ENCODE measurements at places on chromosomes 1 and 21. TPM values are rescaled to one million over a fixed set of nuclear protein-coding genes. Genes with fewer than 3 reads are reported as not detected.

GUCA2A gene
- not detected for total RNA-seq

GRCh38 chr1:112529301-112529700 is 20.5 kb downstream of the WNT2B start:
- no peak for DNase-seq

DNA sequence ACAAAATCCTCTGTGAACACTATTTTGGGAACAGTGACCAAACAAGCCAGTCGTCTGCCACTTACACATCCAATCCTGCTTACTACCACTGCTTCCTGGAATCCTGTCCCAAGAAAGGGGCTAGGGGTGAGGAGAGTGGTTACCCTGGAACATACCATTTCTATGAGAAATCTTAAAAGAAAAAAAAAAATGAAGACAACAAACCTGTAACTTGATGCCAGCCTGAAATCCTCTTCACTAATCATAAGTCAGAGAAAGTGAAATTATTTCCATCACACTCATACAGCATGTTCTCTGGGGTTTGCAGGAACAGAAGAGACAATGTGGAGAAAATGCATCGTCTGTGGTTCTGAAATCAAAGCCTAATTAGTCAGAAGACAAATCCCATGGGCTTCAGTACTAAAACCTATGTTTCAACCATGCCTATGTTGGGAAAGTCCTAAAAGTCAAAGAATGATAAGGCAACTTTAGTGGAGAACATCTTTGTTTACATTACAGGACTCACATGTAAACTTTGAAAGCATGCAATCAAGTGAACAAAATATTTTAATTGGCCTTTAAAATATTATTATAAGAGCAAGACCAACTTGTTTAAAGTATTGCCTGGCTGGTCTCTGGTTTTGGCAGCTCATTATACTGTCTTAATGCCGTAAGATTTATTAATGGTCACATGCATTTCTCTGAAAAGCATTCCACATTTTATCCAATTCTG is 220.7 kb downstream of the LTN1 start:
- no peak for DNase-seq

REN gene
- total RNA-seq: not detected

GRCh38 chr1:180927841-180928240 is 15.1 kb downstream of the KIAA1614 start:
- DNase-seq: no peak

DNA sequence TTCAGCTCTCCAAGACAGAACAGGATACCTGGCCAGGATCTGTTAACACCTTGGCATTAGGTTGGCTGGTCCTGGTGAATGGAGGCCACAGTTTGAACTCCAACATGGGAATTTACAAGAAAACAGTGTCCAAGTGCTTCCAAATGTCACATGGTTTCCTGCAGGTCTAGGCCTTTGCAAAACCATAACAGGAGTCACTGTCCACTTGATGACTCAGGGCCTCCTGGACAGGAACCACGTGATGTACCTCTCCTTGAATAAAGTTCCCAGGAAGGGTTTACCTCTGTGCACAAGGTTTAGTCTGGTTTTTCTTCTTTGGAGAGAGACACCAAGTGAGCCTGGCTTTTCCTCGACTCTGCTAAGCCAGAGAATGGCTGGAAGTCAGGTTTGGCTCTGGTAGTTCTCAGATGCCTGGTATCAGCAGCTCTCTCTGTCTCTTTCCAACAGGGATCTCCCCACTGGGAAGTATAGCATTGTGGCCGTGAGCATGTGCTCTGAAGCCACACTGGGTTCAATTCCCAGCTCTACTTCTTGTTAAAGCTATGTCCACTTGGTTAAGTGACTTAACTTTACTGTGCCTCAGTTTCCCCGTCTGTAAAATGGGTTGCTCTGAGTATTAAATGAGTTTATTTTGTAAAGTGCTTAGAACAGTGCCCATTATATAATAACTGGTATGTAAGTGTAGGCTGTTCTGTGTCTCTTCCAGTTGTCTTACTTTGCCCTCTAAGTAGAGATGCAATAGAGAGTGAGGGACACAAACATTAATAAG is 27.3 kb upstream of the TMEM61 start:
- no peak for DNase-seq

DNA sequence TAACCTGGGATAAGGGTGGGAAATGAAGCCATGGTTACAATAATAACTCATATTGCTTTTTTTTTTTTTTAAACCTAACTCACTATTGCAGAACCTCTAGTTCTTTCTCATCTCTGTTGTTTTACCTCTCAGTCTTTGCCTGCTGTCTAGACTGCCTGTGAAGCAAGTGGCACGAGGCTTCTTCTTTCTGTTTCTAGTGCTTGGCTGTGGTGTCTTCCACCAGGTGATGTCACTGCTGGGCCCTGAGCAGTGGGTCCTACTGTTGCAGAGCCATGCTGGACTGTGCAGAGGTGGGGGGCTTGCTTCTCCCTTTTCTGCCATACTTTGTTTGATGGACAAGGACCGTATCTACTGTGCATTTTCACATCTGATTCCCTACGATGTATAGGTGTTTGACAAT is 51.7 kb downstream of the ZNF326 start:
- no peak for DNase-seq

DNA sequence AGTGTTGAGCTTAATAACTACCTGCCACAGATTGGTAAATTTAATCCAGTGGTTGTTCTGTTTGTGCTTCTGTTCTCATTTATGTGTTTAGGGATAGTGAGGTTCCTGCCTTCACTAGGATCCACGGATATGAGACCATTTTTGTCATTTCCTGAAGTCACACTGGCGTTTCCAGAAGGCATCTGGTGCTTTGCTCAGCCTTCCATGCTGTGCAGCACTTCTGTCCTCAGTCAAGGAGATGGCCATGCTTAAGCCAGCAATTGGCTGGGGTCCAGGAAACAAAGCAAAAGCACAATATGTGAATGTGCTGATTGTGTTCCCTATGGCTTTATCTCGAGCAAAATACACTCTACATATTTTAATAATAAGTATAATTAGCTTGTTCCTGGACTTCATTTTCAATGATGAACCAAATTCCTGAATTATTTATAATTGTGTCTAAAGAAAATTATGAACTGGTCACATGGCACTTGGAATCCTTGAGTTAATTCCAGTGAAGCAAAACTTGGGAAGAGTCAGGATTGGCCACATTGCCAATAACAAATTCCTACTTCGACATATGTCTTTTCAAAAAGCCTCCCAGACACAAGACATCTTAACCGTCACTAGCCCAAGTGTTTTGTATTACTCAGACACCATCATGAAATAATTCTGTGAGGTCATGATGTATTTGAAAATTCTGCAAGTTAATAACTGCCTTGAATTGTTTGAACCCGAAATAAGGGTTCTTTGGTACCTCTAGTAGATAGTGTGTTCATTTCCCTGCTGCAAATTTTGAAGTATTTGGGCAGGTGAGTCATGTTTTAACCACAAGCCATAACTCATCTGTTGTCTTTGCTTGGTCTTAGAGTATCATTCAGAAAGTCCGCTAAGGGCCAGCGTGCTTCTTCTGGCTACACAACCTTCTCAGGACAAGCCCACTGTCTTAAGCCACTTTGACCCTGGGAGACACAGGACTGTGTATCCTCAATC is 412.4 kb downstream of the DISC1 start:
- DNase-seq: no peak

DNA sequence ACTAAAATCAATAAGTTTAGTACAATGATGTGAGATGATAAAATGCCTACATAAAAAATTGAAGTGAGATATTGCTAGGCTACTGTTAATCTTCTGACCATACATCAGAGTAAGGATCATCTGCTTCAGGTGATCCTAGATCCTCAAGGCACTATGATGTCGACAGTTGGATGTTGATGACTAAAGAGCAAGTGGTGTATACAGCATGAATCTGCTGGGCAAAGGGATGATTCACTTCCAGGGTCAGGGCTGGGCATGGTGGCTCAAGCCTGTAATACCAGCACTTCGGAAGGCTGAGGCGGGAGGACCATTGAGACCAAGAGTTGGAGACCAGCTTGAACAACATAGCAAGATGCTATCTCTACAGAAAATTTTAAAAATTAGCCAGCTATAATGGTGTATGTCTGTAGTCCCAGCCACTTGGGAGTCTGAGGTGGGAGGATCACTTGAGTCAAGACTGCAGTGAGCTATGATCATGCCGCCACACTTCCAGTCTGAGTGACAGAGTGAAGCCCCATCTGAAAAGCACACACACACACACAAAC is 24.6 kb downstream of the NUF2 start:
- no peak for DNase-seq

TIE1 gene
- 2.2 TPM for total RNA-seq

SIM2 gene
- total RNA-seq: 0.34 TPM

All from H1 (cell line).